Stimulated activated CD4-positive, alpha-beta T cell treated with anti-CD3 and anti-CD28 coated beads, Interleukin-12 subunit alpha, Interleukin-12 subunit beta, amount 100 ng/mL, for 48 hours (primary cell): ENCODE measurements at places on chromosomes 2 and 18.

GRCh38 chr18:13562494-13563029 is 163.8 kb downstream of the FAM210A start:
- DNase-seq: peak; percentile 89

- no peak for DNase-seq
Observed at GRCh38 chr2:118845522-118846441, 1.7 kb downstream of the EN1 start.

GRCh38 chr2:129375632-129376425 is 603.6 kb upstream of the RAB6C start:
- DNase-seq: no peak

GRCh38 chr2:33266467-33266866 is 210.0 kb upstream of the RASGRP3 start:
- DNase-seq: no peak

DNA sequence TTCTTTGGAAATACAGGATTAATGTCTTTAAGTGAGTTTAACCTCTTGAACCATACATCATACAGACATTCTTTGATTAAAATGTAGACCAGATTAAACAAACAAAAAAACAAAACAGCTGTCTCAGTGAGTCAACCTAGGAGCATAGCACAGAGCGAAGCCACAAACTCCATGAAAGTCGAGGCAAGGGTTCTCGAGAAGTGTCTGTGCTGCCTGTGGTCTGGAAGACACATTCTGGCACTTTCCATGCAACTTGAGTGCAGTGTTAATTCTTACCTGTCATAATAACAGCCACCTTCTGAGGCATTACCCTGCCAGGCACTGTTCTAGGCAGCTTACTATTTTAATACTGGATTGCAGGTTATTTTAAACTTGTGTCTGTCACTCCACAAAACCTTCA is 435.5 kb upstream of the MMADHC start:
- DNase-seq: no peak

GRCh38 chr2:42047488-42048298 is at the start of gene PKDCC:
PKDCC (plus strand) TSS chr2:42048021; CDS start chr2:42048200, 179 bp downstream.
- DNase-seq: no peak

DNA sequence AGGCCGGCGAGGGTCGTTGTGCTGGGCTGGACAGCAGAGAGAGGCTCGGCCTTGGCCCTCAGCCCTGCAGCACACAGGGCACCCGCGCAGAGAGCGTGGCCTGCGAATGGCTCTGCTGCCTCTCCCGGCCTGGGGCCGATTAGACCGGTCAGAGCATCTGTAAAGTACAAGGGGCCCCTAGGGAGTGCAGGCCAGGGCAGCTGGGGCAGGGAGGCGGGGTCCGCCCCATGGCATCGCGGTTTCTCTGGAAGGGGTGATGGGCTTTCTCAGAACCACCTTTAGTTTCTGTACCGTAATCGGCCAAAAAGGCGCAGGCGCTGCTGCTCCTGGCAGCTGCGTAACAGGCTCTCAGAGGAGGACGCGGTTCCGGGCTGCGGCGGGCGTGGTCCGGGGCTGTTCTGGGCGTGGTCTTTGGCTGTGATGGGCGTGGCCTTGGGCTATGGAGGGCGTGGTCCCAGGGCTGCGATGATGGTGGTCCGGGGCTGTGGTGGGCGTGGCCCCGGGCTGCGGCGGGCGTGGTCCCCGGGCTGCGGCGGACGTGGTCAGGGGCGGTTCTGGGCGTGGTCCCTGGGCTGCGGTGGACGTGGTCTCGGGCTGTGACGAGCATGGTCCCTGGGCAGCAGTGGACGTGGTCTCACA is 1.5 kb upstream of the GPR148 start:
- DNase-seq: peak; percentile 79

DNA sequence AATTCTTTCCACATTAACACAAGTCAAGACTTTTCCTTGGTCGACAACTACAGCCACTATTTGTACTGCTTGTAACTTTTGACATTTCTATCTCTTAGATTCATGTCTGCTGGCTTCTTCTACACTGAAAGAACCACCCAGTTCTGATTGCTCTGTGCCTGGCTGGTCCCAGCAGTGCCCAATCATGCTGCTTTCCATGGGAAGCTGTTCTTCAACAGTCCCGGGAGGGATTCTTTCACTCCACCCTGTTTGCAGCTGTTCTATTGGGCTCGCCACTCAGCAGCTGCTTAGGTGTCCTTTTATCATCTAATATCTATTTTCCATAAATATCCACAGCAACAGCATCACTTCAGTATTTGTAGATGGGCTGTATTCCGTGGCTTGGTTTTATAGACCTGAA is 471.1 kb upstream of the SMIM21 start:
- no peak for DNase-seq

- no peak for DNase-seq
Observed at GRCh38 chr2:16253291-16253690, 312.9 kb downstream of the MYCN start.

DNA sequence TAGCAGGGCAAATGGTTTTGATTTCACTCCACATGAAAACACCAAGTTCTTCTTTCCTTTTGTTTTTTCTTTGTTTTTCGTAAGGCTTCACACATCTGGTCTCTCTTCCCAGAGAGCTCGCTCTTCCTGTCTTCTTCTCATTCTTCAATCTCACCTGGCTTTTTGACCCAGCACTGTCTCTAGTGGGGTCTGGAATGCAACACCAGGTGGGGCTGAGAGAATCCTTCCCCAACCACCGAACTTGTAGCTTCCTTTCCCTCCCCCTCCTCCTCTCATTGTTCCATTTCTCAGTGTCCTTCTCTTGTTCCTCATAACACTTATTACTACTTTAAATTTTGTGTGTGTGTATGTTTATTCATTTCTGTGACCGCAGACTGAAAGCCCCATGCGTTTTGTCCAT is 13.5 kb upstream of the PIEZO2 start:
- DNase-seq: no peak

GRCh38 chr2:753123-753522 is 75.9 kb upstream of the TMEM18 start:
- DNase-seq: no peak

DNA sequence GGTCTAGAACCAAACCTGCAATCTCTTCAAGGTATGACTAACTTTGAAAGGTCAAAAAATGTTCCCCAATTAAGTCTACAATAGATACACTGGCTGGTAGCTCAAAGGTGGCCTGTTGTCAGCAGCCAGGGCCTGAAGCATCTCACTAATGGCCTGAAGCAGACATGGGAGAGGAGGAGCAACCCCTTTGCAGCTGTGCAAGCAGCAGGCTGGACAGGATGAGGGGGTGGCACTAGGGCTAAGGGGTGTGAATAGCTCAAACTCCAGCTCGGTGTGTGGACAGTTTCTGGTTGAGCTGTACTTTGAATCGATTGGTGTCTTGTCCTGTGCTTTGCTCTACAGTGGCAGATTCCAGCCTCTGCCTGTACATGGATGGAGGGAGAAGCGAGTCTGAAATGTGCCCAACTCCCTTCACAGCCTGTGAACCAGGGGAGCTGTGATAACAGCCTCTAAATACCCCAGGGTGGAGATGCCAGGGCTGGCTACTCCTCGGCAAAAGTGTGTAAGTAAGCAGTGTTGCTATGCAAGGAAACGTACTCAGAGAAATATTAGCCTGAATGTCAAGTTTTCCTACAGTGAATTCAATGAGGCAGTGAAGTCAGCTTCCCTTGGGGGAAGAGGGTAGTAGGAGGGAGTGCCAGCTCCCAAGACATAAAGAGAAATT is 34.7 kb upstream of the DTNB start:
- DNase-seq: no peak

- no peak for DNase-seq
Observed at GRCh38 chr18:710418-711300, 1.8 kb downstream of the ENOSF1 start.

DNA sequence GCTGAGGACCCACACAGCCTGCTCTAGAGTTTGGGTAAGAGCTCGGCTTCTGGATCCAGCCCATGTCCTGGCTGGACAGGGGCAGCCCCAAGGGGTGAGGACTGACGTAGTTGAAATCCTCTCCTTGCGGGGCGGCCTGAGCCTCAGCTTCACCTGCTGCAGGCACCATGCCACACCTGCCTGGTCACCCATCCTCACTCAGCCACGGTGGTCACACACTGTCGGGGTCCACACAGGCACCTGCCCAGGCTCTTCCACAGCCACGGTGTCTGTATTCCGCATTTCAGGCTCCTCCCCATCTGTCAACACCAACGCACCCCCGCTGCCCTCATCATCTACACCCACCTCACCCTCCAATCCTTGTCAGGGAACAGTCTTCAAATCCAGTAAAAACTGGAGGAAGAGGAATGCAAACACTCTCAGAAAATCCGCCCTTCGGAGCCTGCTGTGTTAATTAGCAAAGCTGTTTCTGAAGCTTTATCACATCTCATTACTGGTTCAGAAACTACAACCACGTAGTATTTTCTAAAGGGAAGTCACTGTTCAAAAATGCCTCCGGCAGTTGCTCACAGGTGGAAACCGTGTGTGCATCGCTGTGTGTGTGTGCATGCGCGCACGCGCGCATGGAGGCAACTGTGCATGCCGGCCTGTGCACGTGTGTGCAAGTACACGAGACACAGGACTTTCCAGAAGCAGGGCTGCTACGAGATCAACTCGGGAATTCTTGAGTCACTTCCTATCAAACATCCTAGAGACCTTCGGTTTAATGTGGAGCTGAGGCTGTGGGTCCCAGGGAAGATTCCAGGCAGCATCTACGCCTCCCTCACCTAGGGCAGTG is 38.2 kb downstream of the SLC66A2 start:
- no peak for DNase-seq

DNA sequence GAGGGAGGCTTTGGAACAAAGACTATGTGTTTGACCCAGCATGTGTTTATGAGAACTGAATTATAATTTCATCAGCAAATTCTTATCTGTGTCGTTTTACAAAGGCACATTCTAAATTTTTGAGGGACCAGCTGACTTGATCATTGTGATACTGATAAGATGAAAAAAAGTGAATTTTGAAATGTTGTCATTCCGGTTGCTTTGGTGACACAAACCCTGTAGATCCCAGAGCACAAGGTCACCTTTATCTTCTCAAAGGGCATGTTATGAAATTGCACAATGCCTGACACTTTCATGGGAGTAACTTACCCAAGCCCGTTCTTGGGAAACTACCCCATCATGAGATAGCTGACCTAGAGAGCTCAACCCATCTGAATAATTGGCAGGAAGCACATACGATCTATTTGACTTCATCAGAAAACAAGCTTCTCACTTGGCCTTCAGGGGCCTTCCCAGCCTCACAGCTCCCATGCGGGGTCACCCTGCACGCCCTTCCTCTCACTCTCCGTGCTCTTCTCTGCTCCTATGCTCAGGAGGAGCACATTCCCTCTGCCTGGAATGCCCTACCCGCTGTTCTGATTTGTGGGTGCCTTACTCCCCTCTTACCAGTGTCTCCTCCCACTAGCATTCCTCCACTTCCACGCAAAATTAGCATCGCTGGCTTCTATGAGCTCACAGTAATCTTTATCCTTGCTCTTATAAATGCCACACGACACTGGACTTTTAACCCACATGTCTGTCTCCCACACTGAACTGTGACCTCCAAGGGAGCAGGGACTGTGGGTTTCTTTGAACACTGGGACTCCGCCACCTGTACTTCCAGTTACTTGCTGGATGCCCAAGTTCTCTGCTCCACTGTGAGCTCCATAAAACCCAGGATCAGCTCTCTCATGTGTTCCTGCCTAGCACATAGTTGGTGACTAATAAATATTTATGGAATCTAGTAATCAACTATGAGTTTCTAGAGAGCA is 555.8 kb upstream of the ID2 start:
- DNase-seq: no peak

GRCh38 chr2:132623096-132623839 is 46.7 kb downstream of the LYPD1 start:
- no peak for DNase-seq

- no peak for DNase-seq
Observed at GRCh38 chr2:148978706-148979105, 59.8 kb upstream of the LYPD6B start.

- no peak for DNase-seq
Observed at GRCh38 chr2:228268301-228268700, 86.8 kb upstream of the SPHKAP start.

DNA sequence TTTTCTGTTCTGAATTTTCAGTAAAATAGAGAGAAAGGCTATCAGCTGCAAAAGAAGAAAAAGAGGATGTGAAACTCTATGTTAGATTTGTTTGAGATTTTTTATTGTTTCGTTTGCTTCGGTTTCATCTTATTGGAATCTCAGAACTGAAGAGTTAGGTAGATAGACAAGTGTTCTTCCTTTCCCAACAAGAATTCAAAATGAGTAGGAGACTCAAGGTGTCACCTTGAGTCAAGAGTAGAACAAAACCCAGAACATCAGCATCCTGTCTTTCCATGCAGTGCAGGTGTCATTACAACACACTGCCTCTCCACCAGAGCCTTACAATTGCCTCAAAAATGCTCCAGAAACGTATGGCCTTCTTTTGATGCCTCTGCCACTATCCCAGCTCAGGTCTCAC is 21.1 kb downstream of the NBAS start:
- DNase-seq: no peak

GRCh38 chr2:42267530-42267929 is 93.5 kb downstream of the COX7A2L start:
- no peak for DNase-seq

GRCh38 chr2:65130664-65131175 is 814 bp upstream of the RAB1A start:
- no peak for DNase-seq

DNA sequence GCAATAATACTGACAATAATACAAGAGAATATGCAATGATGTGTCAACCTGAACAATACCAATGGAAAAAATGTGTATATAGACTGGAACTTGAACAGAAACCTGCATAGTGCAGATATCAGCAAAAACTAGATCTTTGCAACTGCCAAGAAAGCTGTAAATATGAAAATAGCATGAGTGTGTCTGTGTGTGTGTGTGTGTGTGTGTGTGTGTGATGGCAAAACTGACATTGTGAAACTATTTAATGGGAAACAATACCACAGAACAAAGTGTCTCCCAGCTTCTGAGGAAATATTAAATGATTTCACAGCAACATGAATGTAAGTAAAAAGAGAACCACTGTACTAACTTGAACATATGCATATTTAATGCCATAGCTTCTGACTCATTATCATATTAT is 558.2 kb upstream of the LINC00305 start:
- DNase-seq: no peak

- no peak for DNase-seq
Observed at GRCh38 chr2:216585441-216585840, 47.8 kb upstream of the IGFBP2 start.

- no peak for DNase-seq
Observed at GRCh38 chr2:28565720-28566295, 69.9 kb downstream of the PLB1 start.

DNA sequence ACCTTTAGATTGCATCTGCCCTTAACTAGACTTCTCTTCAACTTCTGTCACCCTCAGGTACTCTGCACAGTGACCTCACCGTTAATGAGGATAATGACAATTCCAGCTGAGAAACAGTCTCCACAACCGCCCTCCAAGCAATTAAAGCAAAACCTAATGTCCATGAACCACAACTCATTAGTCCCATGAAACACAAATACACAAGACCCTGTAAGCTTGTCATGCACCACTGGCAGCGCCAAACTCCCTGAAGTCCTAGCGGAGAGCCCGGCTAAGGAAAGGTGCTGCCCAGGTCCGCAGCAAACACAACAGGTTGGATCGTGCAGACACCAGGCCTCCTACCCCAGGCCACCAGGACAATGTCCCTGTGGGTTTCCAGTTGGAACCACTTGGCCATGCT is 7.4 kb downstream of the SMAD7 start:
- no peak for DNase-seq

- no peak for DNase-seq
Observed at GRCh38 chr2:194815475-194815874, 841.6 kb upstream of the SLC39A10 start.

GRCh38 chr2:235551965-235552364 is 58.1 kb downstream of the AGAP1 start:
- no peak for DNase-seq
